Spleen (tissue), 13 donors: ENCODE measurements at places on chromosomes 13 and 19. TPM values are rescaled to one million over a fixed set of nuclear protein-coding genes. Genes with fewer than 3 reads are reported as not detected.

DNA sequence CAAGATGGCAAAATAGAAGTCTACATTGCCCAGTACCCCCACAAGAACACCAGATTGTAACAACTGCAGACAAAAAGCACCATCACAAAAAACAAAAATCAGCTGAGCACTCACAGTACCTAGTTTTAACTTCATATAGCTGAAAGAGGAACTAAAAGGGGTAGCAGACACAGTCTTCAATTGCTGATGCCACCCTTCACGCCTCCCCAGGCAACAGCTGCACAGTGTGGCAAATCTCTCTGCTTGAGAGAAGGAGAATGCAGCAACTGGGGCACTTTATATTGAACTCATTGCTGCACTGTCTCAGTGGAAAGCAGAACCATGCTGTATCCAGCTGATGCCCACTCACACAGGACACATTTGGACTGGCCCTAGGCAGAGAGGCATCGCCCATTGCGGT, 2714.5 kb upstream of the PCDH20 start:
- no peak overlapping the region for H3K27ac ChIP-seq
- peak; percentile 29 for DNase-seq
- no peaks in the 10 kb centered on the region for H3K4me1 ChIP-seq
- no peaks in the 10 kb centered on the region for H3K36me3 ChIP-seq

Gene UBAC2
- 57.3 TPM for polyA plus RNA-seq

- H3K4me3 ChIP-seq, result no peak overlapping the region
- H3K27ac ChIP-seq, result peak overlapping the region; percentile 23
- DNase-seq, result no peak
- H3K36me3 ChIP-seq, result no peaks in the 10 kb centered on the region
- no peaks in the 10 kb centered on the region for H3K27me3 ChIP-seq
- peaks cover 31% of the 10 kb centered on the region for H3K4me1 ChIP-seq
Measured at GRCh38 chr13:50685491-50685890, 158.0 kb downstream of the DLEU7 start.

GRCh38 chr19:48433337-48433736, 12.4 kb upstream of the GRWD1 start:
- H3K36me3 ChIP-seq, result no peaks in the 10 kb centered on the region
- H3K27ac ChIP-seq, result no peak overlapping the region
- no peaks in the 10 kb centered on the region for H3K27me3 ChIP-seq

Gene LCP1
- 155 TPM for polyA plus RNA-seq

DNA sequence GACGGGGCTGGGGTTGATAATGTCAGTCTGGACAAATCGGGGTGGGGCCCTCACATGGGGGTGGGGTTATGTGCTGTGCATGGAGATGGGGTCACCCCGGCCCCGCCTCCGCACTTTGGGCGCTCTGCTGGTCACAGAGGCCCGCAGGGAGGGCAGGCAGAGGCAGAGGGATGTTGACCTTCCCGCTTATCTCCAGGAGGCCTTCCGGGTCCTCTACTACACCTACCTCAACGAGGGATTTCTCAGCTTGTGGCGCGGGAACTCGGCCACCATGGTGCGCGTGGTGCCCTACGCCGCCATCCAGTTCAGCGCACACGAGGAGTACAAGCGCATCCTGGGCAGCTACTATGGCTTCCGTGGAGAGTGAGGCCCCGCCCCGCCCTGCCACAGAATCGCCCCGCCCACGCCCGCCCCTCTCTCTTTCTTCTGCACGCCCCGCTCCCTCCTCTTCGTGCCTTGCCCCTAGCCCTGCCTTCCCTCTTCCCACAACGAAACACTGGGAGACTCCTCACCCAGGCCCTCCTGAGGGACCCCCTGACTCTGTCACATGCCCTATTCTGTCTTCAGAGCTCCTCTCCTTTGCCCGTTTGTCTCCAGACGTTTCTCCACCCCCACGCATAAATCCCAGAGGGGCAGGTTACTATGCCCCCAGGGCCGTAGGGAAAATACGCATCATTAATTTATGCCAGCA, 32.8 kb downstream of the TMEM161A start:
- H3K4me3 ChIP-seq, result no peak overlapping the region
- no peak overlapping the region for H3K27ac ChIP-seq
- peaks cover 56% of the 10 kb centered on the region for H3K36me3 ChIP-seq
- peaks cover 4% of the 10 kb centered on the region for H3K27me3 ChIP-seq
- no peak for DNase-seq

GRCh38 chr13:30792285-30793000, 57.1 kb downstream of the ALOX5AP start:
- H3K27ac ChIP-seq, result no peak overlapping the region
- H3K36me3 ChIP-seq, result no peaks in the 10 kb centered on the region
- H3K4me1 ChIP-seq, result peaks cover 8% of the 10 kb centered on the region
- no peak overlapping the region for H3K4me3 ChIP-seq
- DNase-seq, result peak; percentile 80

- H3K27me3 ChIP-seq, result no peaks in the 10 kb centered on the region
- no peak overlapping the region for H3K4me3 ChIP-seq
- no peaks in the 10 kb centered on the region for H3K36me3 ChIP-seq
- H3K27ac ChIP-seq, result no peak overlapping the region
- DNase-seq, result no peak
Measured at GRCh38 chr19:35177377-35178274, 23.1 kb downstream of the FXYD5 start.

- no peak for DNase-seq
- no peaks in the 10 kb centered on the region for H3K27me3 ChIP-seq
- H3K36me3 ChIP-seq, result no peaks in the 10 kb centered on the region
- H3K4me3 ChIP-seq, result no peak overlapping the region
Measured at GRCh38 chr13:32639502-32640105, 53.4 kb downstream of the PDS5B start.

Gene KASH5
- 0.32 TPM for polyA plus RNA-seq

Gene ZNF799
- polyA plus RNA-seq, result 4.0 TPM

Gene KLF1
- polyA plus RNA-seq, result 0.13 TPM

DNA sequence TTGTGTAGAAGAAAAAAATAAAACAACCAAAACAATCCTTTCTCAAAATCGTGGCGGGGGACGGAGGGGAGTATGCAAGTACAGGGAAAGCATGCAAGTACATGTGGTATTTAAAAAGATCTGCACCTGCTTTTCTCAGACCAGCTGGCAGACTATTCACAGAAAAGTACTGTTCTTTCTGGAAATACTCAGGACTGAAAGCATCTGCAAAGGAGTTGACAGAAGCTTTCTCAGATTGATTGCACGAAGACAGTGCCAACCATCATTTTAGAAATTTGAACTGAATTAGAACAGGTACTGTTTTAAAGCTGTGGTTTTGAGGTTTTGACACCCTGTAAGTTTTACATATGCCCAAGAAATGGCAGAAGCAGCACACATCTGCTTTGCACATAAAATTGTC, 19.8 kb upstream of the PCDH8 start:
- H3K4me3 ChIP-seq, result no peak overlapping the region
- no peaks in the 10 kb centered on the region for H3K36me3 ChIP-seq
- H3K27me3 ChIP-seq, result no peaks in the 10 kb centered on the region
- DNase-seq, result no peak
- no peak overlapping the region for H3K27ac ChIP-seq

DNA sequence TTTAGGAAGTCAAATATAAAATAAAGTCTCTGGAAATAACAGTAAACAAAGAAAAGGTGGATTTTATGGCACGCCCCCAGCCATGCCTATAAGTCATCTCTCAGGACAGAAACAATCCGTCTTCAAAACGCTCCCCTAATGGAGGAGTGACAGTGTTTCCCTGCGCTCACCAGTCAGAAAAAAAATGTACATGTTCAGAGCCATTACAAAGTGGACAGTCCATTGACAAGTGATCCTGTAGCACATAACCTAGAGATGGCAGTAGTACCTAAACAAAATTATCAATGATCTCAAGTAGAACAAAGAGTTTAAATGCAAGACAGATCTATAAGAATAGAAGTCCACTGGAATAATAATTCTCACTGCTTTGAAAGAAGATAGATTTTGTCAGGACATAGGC, 891.7 kb upstream of the MIR17HG start:
- H3K4me3 ChIP-seq, result no peak overlapping the region
- no peaks in the 10 kb centered on the region for H3K4me1 ChIP-seq

DNA sequence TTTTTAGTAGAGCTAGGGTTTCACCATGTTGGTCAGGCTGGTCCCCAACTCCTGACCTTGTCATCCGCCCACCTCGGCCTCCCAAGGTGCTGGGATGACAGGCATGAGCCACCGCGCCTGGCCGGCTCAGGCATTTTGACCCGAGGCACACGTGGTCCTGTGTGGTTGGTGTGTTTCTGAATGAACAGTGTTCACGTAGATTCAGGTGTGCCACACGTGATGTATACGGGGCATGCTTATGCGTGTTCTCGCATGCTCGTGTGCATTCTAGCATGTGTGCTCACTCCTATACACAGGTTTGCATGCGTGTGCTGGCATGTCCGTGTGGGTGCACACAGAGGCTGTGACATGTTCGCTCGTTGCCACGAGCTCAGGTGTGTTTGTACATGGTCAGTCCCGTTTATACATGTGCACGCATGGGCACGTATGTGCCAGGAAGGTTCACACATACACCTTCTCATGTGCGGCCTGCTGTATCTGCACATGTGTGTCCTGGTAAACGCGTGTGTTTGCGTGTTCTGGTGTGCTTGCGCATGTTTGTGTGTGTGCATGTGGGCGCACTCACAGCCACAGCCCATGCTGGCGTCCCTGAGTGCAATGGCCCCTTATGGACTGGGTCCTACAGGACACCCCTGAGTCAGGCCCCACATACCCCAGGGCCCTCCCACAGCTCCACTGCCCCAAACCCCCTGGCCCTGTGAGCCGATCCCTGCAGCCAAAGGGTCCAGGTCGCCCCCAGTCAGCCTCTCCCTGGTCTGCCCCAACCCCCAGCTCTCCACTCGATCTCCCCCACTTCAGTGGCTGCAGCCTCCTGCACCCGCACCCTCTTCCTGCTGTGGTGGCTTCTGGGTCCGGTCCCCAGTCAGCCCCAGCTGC, 20.6 kb upstream of the TCF3 start:
- no peak for DNase-seq
- no peak overlapping the region for H3K4me3 ChIP-seq
- no peaks in the 10 kb centered on the region for H3K36me3 ChIP-seq
- H3K27ac ChIP-seq, result no peak overlapping the region

Gene ITGBL1
- 0.59 TPM for polyA plus RNA-seq

- H3K36me3 ChIP-seq, result no peaks in the 10 kb centered on the region
- peaks cover 14% of the 10 kb centered on the region for H3K27me3 ChIP-seq
- H3K4me1 ChIP-seq, result peaks cover 63% of the 10 kb centered on the region
- DNase-seq, result no peak
- no peak overlapping the region for H3K27ac ChIP-seq
Measured at GRCh38 chr13:28528848-28529247, 33.9 kb upstream of the FLT1 start.

Gene PRX
- 0.50 TPM for polyA plus RNA-seq

DNA sequence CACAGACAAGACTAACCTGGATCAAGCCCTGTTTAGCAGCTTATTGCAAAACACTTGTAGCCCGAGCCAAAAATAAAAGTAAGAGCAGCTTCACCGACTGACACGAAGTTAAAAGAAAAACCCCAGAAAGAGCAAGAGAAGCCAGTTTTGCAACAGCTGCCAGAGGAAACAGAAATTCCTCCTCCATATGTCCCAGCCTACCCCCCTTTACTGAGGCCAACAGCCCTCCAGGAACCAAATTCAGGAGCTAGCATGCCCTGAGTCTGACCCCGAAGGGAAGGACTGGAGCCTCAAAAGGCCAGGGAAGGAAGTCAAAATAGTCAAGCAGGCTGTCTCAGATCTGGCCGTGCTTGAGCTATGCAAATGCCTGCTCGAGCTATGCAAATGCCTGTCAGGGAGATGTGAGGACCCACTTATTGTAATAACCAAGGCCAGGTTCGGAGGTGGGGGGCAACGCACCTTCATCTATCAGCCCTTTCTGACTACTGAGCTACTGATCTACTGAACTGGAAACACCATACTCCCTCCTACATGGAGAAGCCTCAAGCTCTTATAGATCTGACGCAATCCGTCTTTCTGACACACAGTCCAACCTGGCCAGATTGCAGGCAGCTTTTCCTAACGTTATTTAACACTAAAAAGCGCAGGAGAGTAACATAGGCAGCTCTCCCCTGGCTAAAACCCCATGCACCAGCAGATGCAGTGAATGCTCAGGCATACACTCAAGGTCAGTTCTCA, 6.7 kb downstream of the SIGLEC11 start:
- peaks cover 38% of the 10 kb centered on the region for H3K4me1 ChIP-seq
- H3K27me3 ChIP-seq, result no peaks in the 10 kb centered on the region
- no peak overlapping the region for H3K4me3 ChIP-seq
- no peaks in the 10 kb centered on the region for H3K36me3 ChIP-seq
- peak overlapping the region; percentile 76 for H3K27ac ChIP-seq
- peak; percentile 48 for DNase-seq

GRCh38 chr19:35421362-35421761, 26.7 kb upstream of the FFAR2 start:
- no peak overlapping the region for H3K4me3 ChIP-seq
- H3K4me1 ChIP-seq, result peaks cover 22% of the 10 kb centered on the region
- no peak overlapping the region for H3K27ac ChIP-seq
- H3K27me3 ChIP-seq, result peaks cover 6% of the 10 kb centered on the region
- no peaks in the 10 kb centered on the region for H3K36me3 ChIP-seq
- no peak for DNase-seq

DNA sequence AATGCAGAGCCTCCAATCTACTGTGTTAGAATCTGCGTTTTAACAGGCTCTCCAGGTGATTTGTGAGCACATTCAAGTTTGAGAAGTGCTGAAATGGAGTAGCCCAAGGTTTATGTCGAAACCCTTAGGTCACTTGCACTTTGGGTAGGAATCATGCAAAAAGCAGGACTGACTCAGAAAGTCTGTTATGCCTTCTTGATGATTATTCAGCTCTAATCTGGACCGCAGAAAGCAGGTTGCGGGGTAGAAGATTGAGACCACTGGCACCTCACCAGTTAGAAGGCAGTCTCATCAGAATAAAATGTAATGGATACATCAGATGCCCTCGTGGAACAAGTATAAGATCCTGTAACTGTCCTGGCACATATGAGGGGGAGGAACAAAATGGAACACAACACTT, 326.3 kb downstream of the DCLK1 start:
- no peak for DNase-seq
- no peaks in the 10 kb centered on the region for H3K27me3 ChIP-seq
- H3K4me3 ChIP-seq, result no peak overlapping the region
- H3K27ac ChIP-seq, result no peak overlapping the region
- no peaks in the 10 kb centered on the region for H3K4me1 ChIP-seq
- no peaks in the 10 kb centered on the region for H3K36me3 ChIP-seq

GRCh38 chr13:23986619-23987018, 89.3 kb upstream of the C1QTNF9B start:
- no peaks in the 10 kb centered on the region for H3K27me3 ChIP-seq
- H3K36me3 ChIP-seq, result no peaks in the 10 kb centered on the region
- H3K4me3 ChIP-seq, result no peak overlapping the region
- no peak overlapping the region for H3K27ac ChIP-seq
- DNase-seq, result no peak
- peaks cover 6% of the 10 kb centered on the region for H3K4me1 ChIP-seq

DNA sequence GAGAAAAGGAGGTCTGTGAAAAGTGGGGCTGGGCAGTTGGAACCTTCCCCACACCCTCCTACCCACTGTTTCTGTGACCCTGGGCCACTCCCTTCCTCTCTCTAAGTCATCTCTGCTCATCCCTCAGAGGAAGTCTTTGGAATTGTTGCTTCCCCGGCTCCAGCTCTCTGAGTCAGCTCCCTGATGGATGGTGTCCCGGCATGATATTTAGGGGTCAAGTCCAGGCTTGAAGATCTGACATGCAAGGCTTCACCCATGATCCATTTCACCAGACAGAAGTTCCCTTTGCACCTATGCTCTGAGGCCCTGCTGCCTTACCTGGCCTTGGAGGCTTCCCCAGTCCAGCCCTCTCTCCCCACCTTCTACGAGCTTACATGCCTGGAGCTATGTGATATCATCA, 13.3 kb downstream of the EXOC3L2 start:
- peaks cover 17% of the 10 kb centered on the region for H3K4me1 ChIP-seq
- H3K27me3 ChIP-seq, result no peaks in the 10 kb centered on the region
- no peak overlapping the region for H3K4me3 ChIP-seq
- no peaks in the 10 kb centered on the region for H3K36me3 ChIP-seq
- no peak for DNase-seq
